Stimulated activated CD4-positive, alpha-beta T cell treated with anti-CD3 and anti-CD28 coated beads, Interleukin-1b, Interleukin-23, amount 100 ng/mL, for 1 hour (primary cell): ENCODE measurements at places on chromosomes 6 and 20.

DNA sequence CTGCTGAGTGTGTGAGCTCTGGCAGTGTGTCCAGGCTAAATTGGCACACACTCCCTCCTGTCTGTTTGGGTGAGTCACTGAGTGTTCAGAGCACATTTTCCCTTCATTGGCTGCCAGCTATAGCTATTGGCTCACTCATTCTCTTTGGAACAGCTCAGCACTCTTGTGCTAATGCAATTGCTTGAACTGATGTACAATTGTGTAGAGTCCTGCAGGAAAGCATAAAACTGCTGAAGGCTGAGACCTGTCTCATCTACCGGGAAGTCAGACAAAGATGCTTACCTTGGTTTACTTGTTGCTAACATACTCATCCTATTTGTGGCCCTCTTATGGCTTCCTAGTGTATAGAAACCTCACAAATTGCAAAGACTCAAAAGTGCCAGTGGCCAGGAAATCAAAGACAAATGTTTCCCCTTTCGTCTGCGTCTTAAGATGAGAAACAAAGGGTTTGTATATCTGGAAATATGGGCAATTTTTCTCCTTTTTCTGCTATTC is 351.0 kb downstream of the BCKDHB start:
- no peak for DNase-seq

GRCh38 chr20:20835897-20836296 is 123.5 kb upstream of the RALGAPA2 start:
- DNase-seq: no peak

GRCh38 chr6:14505401-14505800 is 387.8 kb downstream of the CD83 start:
- no peak for DNase-seq

GRCh38 chr6:151071295-151071694 is 168.5 kb upstream of the AKAP12 start:
- DNase-seq: no peak

DNA sequence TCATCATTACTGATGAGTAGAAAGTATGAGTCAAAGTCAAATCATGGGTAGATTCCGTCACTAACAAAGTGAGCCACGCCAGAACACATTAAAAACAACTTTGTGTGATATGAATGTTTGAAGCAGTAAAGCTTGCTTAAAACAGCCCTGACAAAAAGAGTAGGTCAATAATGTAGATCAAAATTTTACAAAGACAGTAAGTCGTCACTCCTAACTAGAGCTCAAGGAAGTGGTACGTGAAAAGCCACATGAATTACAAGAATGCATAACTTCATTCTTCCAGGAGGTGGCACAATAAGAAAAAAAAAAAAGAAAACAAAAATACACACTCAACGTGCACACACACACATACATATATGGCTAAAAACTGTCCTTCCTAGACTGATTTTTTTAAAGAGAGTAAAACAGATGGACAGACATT is 69.9 kb downstream of the HACE1 start:
- no peak for DNase-seq

- DNase-seq: no peak
Observed at GRCh38 chr6:108561742-108562502, 1.2 kb downstream of the FOXO3 start.

DNA sequence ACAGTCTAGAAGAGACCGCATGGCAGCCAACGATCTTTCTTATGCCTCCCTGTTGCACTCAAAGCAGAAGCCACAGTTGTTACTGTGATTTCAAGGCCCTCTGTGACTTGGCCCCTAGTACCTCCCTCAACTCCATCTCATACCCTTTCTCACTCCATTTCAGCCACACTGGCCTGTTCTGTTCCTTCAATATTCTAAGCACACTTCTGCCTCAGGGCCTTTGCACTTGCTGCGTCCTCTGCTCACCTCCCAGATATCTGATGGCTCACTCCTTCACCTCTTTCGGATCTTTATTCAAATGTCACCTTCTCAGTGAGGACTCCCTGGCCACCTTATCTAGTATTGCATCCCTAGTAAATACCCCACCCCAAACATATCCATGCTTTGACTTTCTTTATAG is 29.4 kb upstream of the CCN6 start:
- DNase-seq: no peak

GRCh38 chr6:31697555-31697954 is 5.6 kb downstream of the ABHD16A start:
- DNase-seq: no peak

DNA sequence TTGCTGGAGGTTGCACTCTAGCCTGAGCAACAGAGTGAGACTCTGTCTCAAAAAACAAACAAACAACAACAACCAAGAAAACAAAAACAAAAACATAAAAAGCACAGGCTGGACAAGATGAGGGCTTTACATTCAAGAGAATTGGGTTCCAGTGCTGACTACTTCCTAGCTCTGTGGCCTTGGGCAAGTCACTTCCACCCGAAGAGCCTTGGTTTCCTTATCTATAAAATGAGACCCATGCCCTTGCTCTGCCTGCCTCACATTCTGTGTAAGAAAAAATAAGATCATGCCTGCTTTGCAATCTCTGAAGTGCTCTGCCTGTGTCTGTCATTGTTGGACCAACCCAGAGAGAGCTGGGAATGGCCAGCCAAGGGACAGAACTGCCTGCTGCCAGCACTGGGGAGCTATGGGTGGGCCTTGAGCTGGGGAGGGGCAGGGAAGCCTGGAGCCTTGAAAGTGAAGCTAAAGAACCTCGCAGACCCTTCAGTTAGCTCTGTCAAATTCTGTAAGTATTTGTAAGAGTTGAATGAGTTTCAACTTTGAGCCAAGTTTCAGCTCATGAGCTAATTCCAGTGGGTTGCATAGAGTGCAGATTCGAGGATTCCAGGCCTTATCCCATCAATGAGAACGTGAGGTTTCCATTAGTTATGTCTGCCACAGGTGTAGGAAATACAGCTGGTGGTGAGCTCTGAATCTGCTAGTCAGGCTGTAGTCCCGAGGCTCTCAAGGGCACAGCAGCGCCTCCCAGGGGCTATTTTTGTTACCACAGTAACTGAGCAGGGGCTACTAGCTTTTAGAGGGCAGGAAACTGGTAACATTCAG is 93.2 kb downstream of the DLGAP4 start:
- no peak for DNase-seq

DNA sequence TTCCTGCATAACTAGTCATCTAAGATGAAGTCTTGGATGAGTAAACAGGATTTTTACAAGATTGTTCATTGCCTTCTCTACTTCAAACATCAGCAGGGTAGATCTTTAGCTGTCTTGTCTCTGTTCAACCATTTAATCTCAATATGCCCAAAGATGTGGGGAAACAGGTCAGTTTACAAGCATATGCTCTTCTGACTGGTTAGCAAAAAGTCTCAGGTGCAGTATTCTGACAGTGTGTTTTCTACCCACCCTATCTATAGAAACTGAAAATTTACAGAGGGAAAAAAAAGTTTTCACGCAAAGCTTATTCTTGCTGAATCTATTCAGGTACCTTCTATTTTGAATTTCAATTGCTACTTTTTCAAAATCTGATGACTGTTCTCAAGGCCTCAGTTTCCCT is 29.0 kb downstream of the MAP3K5 start:
- no peak for DNase-seq

GRCh38 chr20:55353206-55353605 is 652.1 kb downstream of the CBLN4 start:
- no peak for DNase-seq

- no peak for DNase-seq
Observed at GRCh38 chr20:20821484-20822260, 109.2 kb upstream of the RALGAPA2 start.

DNA sequence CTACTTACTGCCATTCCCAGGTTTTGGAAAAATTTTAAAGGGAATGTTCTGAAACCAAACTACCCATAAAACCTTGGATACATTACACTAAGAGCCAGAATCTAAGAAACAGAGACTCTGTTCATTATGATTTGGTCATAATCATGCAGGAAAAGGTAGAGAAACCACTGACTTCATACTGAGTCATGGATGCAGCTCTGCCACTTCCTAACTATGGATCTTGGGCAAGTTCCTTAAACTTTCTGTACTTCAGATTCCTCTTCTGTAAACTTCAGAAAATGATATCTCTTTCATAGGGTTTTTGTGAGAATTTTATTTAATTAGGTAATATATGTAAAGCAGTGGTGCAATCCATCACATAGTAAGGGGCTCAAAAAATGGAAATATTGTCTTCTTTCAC is 20.0 kb downstream of the PLA2G7 start:
- no peak for DNase-seq

GRCh38 chr6:157909282-157909664 is 72.4 kb upstream of the SYNJ2 start:
- no peak for DNase-seq

GRCh38 chr6:134223796-134224420 is 94.0 kb downstream of the SGK1 start:
- no peak for DNase-seq

DNA sequence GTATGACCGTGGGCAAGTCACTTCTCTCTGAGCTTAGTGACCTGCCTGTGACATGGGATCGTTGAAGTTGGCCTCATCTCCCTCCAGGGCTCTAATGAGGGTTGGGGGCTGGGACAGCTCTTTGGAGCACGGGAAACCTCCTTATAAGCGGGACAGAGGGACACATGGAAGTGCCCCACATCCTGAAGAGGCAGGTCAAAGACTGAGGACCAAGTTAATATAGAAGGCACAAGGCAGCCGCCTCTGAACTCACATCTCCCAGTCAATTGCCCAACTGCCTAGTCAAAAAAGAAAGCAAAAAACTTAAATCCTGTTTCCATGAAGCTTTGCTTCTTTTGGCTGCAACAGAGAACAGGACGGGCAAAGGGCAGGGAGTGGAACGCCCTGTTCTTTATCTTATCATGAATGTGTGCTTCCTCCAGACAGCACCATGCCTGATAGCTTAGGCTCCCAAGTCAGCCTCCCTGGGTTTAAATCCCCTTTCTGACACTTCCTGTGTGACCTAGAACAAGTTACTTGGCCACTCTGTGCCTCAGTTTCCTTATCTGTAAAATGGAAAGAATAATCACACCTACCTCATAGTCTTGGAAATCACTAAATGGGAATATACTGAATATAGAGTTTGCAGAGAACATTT is 27.1 kb downstream of the LBP start:
- no peak for DNase-seq

- DNase-seq: no peak
Observed at GRCh38 chr6:165689699-165690098, 26.7 kb upstream of the PDE10A start.

- DNase-seq: no peak
Observed at GRCh38 chr6:150145427-150145826, 2.6 kb downstream of the PPP1R14C start.

- no peak for DNase-seq
Observed at GRCh38 chr20:44014807-44015732, 100.4 kb downstream of the TOX2 start.

- DNase-seq: no peak
Observed at GRCh38 chr6:161634916-161635315, 361.1 kb upstream of the AGPAT4 start.

DNA sequence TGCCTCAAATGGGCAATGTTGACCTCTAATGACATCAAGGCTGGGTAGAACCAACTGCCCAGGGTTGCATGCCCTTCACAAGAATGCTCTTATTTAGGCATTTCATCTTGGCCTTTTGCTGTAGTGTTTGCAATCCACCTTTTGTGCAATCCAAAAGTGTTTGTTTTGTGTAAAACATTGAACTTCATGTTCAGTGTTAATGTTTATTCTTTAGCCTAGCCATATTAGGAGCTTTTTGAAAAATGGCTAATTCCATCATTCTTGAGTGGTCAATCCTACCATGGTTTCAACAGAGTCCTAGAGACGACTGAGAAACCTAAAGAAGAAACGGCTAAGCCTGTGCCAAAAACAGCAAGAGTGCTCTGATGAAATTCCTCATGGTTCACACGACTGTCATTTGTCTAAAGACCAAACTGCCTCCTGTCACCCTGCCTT is 279.6 kb upstream of the PRDM1 start:
- DNase-seq: no peak

DNA sequence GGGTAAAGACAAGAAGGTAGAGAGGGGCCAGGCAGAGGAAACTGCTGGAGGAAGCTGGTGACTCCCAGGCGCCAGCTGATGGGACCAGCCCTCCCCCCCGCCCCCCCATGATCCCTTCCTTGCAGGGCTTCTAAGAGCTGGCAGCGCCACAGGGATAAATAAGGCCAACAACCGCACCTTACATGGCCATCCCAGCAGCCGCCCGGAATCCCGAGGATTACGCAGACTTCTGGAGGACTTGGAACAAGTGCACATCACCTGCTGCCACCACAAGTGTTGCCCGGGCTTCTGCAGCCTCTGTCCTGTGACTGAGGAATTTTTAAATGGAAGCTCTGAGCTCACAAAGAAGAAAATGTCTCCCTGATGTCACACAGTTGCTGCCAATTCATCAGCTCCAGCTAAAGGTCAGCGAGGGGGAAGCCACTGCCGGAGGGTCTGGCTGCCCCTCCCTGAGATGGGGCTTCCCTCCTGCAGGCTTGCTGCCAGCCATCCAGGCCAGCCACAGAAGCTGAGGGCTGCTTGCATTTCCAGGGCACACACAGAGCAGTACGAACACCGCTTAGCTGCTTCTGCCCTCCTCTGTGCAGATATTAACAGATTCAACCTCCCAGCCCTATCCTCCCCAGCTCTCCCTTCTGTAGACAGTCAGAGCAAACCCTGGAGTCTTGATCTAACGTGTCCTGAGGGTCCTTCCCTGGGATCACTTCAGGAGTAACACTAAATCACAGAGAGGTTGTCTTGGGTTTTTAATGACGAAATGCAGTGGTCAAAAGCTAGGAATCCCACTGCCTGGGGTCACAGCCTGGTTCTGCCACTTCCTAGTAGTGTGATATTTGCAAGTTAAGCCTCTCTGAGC is 38.6 kb upstream of the PIM1 start:
- no peak for DNase-seq

GRCh38 chr20:50594591-50595432 is 84.6 kb downstream of the PTPN1 start:
- DNase-seq: no peak

DNA sequence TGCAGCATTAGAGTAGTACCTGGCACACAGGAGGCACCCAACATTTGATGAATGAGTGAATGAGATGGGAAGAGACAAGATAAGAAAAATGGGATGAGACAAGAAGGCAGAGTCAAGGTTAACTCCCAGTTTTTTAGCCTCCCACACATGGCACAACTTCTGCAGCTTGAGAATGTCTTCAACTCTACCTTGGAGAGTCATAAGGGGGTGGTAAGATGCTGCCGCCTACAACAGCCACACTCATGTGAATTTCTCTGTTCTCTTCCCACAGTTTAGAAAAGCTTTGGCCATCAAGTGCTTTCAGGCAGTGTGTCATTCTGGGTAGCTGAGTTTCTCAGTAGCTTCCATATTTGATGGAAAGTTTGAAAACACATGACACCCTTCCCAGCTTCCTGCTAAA is 19.5 kb upstream of the GPR6 start:
- DNase-seq: no peak

- no peak for DNase-seq
Observed at GRCh38 chr20:32775336-32775991, 13.3 kb downstream of the DNMT3B start.

DNA sequence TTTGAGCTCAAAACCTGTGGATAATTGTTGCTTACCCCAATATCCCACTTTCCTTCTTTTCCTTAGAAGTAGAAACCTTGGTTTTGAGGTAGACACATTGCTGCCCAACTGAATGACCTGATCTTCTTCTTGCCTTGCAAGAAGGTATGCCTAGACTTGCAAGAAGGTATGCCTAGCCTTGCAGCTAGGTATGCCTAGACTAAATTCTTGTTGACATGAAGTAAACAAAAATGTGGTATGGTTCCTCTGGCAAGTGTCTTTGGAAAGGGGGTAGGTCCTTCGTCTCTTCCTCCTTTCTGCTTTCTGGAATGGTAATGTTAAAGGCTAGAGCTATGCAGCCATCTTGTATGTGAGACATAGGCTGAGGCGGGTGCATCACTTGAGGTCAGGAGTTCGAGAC is 129.2 kb downstream of the GMPR start:
- no peak for DNase-seq

- DNase-seq: no peak
Observed at GRCh38 chr6:163461696-163462095, 47.2 kb downstream of the QKI start.
